ENCODE measurements at places on chromosomes 2 and 18.

DNA sequence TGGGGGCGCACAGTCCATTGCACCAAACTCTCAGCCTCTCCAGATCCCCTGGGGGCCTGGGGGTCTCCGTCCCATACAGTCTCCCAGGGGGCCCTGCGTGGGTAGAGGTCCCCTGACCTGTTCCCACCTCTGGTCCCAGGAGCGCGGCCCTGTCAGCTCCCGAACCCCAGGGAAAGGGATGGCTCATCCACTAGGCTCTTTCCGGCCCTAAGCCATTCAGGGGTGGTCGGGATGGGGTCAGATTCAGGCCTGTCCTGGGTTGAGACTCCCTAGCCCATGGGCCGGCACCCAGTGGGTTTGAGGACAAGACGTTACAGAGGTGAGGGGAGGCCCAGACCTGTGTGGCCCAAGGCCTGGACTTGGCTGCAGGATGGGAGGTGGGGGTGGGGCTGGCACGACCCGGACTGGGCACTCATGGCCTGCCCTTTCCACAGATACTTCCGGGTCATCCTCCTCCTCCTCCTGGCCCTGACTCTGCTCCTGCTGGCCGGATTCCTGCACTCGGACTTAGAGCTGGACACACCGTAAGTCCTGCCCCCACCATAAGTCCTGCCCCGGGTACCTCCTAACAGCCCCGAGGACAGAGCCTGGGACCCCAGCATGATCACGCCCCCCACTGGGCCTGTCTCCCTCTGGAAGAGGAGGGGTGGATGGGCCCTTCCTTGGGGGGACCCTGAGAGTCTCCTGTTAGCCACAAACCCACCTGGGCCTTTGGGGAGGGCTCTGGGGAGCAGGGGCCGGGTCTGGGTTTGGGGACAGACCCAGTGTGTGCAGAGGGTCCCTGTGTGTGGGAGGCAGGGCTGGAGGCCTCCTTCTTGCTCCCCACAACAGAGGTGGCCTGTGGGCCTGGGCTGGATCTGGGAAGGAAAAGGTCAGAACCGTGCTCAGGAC, 10.1 kb upstream of the NEU4 start:
- DNase-seq, result no peak

- no peak for DNase-seq
These were observed 73.5 kb downstream of the PHLPP1 start for GRCh38 chr18:62788876-62789275.

- no peak for DNase-seq
These were observed 38.4 kb upstream of the GAREM1 start for GRCh38 chr18:32509111-32509510.

DNA sequence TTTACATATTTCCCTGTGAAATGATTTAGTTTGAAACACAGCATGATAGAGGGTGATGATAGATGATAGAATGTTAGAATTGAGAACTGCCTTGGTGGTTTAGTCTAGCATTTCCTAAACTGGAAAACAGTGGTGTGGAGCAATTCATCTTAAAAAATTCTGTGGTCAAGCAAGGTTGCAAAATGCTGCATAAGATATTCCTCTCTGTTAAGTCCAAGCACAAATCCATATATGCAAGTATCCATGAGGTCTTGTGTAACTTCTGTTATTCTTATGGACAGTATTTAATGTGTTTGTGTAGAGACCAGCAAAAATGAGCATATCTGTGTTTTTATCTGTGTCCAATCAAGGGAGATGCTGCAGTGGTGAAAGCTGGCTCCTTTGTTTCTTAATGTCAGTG, 30.0 kb downstream of the CPS1 start:
- DNase-seq, result no peak
